ENCODE measurements at places on chromosomes 13 and 19.

GRCh38 chr13:30312904-30313303, 5.6 kb upstream of the KATNAL1 start:
- DNase-seq: no peak

DNA sequence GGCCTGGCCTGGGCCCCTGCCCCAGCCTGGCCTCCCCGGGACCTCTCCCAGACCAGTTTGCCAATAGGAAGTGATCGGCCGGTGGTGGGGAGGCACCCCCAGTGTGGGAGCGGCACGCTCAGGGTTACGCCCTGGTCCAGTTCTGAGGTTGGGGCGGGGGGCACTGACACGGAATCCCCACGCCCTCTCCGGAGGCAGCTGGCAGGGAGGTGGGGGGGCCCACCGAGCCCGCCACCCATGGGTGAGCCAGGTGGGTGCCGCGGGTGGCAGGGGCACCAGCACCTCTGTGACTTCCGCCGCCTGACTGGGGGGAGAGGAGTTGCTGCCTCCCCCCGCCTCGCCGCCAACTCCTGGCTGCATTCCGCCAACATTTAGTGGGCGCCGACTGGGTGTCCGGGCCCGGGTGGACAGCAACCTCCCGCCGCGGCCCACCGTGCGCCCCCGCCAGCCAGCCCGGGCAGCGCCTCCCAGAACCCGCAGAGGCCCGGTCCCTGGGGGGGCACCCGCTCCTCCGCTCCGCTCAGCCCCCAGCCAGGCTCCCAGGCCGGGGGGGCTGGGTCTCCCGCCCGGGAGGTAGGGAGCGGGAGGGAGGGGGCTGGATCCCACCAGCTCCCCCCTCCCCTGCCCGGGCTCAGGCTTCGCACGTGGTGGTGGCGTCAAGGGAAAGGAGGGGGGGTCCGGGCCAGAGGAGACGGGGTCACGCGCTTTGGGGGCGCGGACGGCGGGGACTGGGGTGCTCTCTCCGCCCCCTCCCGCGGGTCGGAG, 2.0 kb downstream of the ZBTB7A start:
- peak; percentile 49 for DNase-seq

DNA sequence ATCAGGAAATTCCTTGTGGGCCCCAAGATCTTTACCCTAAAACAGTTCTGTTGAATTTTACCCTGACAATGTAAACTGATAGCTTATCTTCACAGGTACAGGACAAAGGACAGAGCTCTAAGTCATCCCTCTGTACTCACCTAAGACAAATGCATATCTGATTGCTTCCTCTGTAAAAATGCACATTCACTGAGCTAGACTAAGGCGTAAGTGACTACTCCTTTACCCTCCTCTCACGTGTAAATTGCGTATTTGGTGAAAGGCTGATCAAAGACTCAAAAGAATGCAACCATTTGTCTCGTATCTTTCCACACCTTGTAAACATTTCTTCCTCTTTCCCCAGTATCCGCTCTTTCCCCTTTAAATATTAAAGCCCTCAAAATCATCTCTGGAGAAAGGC, 80.6 kb upstream of the LRCH1 start:
- no peak for DNase-seq

DNA sequence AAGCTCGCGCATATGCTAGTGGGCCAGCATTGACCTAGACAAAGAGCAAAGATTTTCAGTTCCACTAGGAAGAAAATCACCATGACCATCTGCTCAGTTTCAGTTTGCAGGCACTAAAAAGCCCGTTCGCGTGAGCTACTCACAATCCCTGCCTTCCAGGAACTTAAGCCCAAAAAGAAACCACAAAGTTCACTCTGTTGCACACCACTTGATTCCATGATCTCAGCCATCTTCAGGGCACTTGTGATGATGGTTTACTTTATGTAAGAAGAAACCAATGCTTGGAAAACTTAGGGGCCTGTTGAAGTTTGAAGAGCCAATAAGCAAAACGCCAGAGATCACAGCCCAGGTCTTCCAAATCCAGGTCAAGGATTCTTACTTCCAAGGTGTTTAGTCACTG, 45.0 kb upstream of the SLC15A1 start:
- no peak for DNase-seq

- peak; percentile 15 for DNase-seq
Observed at GRCh38 chr19:16446724-16447368, 24.9 kb downstream of the EPS15L1 start.

DNA sequence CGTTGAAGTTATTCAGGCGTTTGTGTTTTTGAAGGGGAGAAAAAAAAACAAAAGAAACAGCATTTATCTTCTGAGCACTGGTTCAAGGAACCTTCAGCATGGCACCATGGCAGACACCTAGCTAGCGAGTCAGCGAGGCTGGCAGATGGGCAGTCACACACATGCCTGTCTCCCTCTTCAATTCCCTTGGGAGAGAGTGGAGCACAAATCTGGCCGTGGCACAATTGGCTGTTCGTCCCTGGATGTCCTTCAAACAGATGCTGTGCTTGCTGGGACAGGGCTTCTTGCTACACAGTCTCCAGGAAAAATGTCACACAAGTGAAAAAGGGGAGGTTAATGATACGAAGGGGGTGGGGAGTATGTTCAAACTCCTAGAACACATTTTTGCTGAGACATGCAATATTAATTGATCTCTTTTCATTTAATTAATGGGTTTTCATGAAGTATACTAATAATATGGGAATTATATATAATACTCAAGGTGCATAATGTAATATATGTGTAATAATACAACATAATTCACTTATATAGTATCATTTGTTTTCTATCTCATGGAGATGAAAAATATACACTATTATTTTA, 1674.5 kb upstream of the SLC10A2 start:
- no peak for DNase-seq

DNA sequence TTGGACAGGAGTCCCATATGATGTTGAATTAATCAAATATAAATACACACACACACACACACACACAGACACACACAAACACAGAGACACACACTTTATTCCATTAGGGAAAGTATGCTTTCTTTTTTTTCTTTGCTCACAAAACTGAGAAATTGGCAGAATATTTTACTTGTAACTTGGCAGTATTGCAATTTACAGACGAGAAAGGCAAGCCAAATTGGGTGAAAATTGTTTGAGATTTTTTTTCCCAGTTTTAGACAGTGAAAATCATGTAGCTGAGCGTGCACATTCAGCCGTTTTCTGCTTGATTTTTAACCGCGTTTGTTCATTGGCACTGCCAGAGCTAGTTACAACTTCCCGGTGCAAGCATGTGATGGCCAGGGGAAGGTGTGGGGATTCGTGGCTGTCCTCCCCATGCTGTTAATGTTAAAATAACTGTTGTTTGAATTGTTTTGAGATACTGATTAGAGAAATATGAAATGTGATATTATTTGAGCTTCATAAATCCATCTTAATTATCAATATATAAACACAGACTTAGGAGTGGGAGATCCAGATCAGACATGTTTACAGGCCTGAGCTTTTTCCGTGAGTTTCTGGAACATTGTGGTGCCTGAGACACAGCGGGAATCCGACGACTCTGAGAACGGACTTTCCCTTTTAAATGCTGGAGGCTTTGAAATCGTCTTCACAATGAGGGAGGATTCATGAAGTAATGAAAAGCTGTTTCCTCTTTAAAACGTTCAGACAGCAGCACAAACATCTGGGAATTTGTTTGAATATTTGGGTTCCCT, 125.5 kb downstream of the KCNRG start:
- no peak for DNase-seq

DNA sequence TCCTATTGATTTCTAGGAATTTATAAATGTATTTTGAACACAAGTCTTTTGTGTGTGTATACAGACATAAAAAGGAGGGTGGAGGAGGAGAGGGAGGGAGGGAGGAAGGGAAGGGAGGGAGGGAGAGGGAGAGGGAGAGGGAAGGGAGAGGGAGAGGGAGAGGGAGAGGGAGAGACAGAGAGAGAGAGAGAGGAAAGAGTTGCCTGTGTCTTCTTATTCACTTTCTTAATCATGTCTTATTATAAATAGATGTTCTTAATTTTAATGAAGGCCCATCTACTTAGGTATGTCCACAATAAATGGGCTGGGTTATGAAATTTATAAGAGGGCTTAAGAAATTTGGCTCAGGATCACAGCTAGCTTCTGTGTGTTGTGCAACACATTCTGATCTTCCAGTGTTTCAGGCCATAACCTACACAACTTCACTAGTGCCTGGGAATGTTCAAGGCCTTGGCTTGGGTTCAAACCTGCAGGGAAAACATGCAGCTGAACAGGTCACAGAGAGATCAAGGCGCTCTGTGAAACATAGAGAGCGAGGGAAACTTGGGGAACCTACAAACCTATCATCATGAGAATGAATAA, 39.3 kb downstream of the ZNF45 start:
- no peak for DNase-seq

- no peak for DNase-seq
Observed at GRCh38 chr13:104043184-104043583, 977.0 kb upstream of the SLC10A2 start.

GRCh38 chr13:61142506-61142905, 273.1 kb downstream of the PCDH20 start:
- no peak for DNase-seq

GRCh38 chr19:27780367-27781075, 1432.4 kb downstream of the UQCRFS1 start:
- no peak for DNase-seq

- no peak for DNase-seq
Observed at GRCh38 chr13:24493356-24493755, 19.2 kb downstream of the PARP4 start.

DNA sequence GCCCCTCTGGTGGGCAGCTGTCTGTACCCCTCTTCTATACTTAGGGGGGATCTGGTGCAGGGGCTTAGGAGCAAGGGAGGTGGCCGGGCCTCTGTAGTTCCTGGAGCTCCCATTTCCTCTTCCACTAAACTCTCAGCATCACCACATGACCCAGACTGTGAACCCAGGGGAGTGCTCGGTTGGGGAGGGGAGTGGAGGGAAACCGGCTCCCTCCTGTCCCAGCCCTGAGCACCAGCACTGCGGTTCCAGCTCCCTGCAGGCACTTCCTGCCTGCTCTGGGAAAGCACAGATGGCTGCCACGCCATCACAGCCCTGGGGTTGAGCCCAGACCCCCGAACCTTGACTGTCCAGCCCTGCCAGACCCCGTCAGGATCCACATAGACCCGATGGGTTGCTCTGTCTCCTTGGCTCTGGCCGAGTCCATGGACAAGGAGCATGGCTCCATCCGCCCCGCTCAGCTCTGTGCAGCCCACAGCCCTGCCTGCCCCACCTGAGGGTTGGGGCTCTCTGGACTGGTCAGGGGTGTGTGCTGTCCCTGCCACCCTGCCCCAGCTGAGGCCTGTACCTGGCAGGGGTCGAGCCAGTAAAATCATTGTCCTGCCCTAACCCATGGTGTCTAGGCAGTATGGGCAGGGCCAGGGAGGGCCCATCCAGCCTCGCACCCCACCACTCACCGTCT, 36.0 kb upstream of the SLC7A10 start:
- no peak for DNase-seq

GRCh38 chr19:47370045-47370611, 21.0 kb downstream of the DHX34 start:
- no peak for DNase-seq

GRCh38 chr19:5321851-5322681, 18.5 kb downstream of the PTPRS start:
- no peak for DNase-seq

DNA sequence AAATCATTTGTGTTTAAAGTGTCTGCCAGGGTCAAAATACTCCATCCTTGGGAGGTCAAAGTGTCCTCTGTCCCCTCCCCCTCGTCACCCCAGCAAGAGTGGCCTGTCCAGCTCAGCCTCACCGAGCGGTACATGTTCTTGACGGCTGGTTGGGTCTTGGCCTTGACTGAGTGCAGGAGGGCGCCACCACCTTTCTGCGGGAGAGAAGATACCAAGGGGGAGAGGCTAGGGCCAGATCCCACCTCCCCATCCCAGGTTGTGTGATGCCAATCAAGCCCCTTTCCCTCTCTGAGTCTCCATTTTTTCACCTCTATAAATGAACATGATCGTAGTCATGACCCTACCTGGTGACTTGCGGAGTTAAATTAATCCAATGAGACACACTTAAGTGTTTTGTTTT, 6.1 kb downstream of the CRB3 start:
- DNase-seq: no peak

DNA sequence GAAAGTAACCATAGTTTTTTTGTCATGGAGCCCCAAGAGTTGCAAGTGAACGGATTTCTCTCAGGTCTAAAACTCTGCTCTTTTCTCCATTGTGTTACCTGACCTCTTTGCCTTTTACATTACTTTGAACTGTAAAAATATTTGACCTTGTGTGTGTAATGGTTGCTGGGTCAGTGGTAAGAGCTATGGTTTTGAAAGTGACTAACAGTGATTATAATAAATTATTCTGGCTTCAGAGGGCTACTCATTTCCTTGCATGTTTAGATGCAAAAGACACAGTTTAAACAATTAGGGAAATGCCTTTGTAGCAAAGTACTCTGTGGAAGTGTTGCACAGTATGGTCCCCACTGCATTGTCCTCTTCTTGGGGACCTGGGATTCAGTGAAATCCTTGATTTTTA, 29.3 kb upstream of the PSG8 start:
- DNase-seq: no peak

DNA sequence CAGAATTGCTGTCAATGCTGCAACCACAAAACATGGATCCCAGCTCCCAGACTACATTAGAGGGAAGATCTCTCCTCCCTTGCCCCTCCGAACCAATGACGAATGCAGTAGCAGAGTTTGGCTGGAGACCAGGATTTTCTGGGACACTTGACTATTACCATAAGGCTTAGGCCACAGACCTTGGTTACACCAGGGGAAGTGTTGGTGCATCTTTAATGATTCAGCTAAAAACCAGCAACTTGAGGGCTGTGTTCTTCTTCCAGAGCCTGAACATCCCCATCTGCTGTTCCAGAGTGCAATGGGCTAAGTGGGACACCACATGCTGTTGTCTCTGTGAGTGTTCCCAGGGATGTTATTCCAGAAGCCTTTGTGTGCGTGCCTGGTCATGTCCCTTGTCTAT, 528.2 kb downstream of the LMO7 start:
- no peak for DNase-seq

DNA sequence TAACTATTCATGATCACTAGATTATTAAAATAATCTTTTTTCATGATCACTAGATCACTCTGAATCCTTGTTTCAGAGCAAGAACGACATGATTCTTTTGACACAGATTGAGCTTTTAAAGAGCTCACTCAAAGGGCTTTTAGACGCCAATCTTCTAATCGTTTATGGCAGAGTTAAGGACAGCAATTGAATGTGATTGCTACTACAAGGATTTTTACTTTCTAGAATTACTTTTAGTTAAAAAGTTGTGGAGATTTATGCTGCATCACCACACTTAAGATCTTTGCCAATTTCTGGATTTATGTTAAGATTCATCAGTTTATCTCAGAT, 1.3 kb downstream of the EXOSC8 start:
- DNase-seq: no peak

Measured in stimulated activated CD4-positive, alpha-beta T cell treated with anti-CD3 and anti-CD28 coated beads, Interleukin-4, amount 100 ng/mL, for 1 hour (primary cell).